Activated naive CD8-positive, alpha-beta T cell treated with anti-CD3 and anti-CD28 coated beads, Interleukin-2, amount 50 U/mL, for 24 hours (primary cell): ENCODE measurements at places on chromosomes 3 and 15.
A peak's percentile ranks its signal among the peaks of the same experiment; 100 is the strongest.

DNA sequence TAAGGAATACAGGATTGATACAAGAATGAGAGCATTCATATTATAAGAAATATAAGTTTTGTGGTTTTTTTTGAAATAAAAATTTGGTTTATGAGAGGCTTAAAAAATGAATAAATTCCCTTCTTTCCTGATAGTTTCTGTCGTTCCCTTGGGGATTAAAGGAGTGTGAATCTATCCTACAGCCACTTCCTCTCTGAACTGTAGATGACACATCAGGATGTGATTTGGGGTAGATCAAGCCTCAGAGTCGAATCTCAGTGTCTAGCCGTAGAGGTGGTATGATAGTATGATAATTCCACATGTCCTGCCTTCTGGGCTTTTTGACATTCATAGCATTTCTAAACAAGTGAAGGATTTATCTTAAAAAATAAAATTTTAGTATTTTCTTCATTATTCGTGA lies 343.1 kb downstream of the LPP start:
- peaks cover 8% of the 10 kb centered on the region for H3K4me1 ChIP-seq
- no peak for DNase-seq
- H3K4me3 ChIP-seq = no peak overlapping the region
- no peaks in the 10 kb centered on the region for H3K27me3 ChIP-seq

DNA sequence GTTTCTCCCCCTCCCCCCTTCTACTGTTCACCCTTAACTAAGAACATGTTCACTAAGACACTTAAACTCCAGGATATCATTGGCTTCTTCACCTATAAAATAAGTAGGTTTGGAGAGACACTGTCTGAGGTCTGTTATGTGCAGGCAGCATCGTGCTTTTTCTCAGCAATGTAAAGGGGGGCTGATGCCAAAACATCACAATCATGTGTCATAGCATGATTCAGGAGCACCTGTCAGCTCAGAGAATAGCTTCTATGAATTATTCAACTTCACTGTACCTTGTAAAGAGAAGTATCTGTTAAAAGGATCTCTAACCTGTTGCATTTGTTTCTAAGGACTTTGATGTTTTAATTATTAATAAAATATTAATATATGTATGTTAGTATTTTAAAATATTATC lies 211.4 kb upstream of the EPHA3 start:
- DNase-seq = no peak
- H3K27ac ChIP-seq = no peak overlapping the region
- no peaks in the 10 kb centered on the region for H3K4me1 ChIP-seq

DNA sequence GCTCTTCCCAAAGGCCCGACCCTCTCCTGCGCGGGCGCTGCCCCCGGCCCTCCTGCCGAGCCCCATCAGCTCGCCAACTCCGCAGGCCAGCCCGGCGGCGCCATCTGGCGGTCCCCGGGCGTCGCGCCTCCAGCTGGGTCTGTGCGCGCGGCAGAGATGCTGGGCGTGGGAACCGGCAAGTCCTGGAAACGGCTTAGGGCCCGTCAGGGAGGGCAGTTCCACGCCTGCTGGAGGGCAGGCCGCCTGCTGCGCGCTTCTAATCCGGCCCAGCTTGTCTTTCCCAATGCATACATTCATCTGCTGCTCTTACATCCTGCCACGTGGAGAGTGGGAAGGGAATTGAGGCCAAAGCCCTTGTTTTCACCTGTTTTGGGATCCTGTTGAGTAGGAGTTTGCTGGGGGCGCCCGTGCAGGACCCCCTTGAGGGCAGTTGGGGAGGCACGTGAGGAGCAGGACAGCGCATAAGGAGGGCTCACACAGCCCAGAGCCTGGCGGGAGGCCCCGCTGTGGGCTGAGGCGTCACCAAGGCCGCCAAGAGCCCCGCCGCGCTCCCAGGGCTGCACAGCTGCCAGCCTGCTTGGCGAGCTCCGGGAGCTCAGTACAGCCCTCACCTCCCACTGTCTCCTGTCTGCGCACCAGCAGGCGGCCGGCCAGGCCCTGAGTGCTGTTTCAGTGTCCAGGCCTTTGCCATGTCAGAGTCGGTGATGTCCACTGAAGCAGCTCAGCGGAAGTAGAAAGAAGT lies 165.6 kb downstream of the NSMCE3 start:
- H3K4me1 ChIP-seq = no peaks in the 10 kb centered on the region
- DNase-seq = peak; percentile 68
- no peak overlapping the region for H3K27ac ChIP-seq
- no peaks in the 10 kb centered on the region for H3K36me3 ChIP-seq
- H3K27me3 ChIP-seq = no peaks in the 10 kb centered on the region
- H3K4me3 ChIP-seq = no peak overlapping the region

DNA sequence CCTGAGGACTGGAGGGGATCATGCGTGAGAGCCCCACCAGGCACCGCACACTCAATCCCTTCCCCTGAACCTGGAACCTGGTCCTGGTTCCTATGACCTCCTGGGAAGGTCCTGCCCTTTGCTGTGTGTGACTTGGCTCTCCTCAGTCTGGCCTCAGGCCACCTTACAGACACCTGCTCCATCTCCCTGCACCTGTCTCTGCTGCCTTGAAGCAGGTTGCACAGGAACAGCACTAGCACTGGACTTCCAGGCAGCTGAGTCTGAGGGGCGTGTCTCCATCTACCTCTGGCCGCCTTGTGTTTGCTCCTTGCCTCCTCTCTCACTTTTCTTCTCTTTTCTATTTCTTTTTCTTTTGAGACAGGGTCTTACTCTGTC lies 15.4 kb downstream of the PSTPIP1 start:
- DNase-seq = no peak
- peaks cover 88% of the 10 kb centered on the region for H3K4me1 ChIP-seq
- H3K4me3 ChIP-seq = no peak overlapping the region
- H3K36me3 ChIP-seq = peaks cover 46% of the 10 kb centered on the region
- peak overlapping the region; percentile 28 for H3K27ac ChIP-seq

DNA sequence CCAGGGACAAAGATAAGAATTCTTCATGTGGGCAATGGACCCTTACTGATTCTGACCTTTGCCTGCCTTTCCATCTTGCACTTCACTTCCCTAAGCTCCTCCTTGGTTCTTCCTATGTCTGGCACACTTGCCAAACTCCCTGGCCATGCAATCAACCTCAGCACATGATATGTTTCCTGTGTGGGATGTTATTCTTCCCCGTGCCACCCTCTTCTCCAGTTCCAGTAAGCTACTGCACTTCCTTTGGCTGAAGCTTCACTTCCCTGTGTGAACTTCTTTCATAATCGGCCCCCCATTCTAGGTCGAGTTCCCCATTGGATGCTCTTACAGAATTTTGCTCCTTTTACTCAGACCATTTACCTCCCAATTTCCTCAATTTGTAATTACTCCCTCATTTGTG lies 10.7 kb upstream of the TASOR start:
- peak overlapping the region; percentile 82 for H3K4me3 ChIP-seq
- H3K4me1 ChIP-seq = peaks cover 43% of the 10 kb centered on the region
- H3K36me3 ChIP-seq = no peaks in the 10 kb centered on the region
- no peak overlapping the region for H3K27ac ChIP-seq
- H3K27me3 ChIP-seq = no peaks in the 10 kb centered on the region
